Fibroblast of skin of right biceps (primary cell): ENCODE measurements at places on chromosomes 6 and 20.

- DNase-seq = peak; percentile 51
Observed at GRCh38 chr6:111781041-111781708, 92.1 kb downstream of the FYN start.

GRCh38 chr6:109515781-109516409 lies 32.9 kb upstream of the ZBTB24 start:
- no peak for DNase-seq

DNA sequence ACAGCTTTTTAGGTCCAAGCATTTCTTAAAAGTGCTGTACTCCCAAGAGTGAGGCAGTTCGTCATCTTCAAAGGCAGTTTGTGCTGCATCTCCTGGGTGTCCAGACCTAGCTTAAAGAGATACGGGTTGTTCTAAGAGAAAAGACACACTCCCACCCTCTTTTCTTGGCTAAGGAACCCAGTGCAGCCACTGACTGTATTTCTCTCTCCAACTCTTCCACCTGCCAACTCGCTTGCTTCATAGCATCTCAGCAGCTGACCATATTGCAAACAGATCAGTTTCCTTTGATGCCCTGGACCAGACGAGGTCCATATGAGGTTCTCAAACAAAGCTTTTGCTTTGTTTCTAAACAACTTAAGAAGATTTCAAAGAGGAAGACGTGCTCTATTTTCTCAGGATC lies 101.1 kb downstream of the ISM1 start:
- DNase-seq = no peak

DNA sequence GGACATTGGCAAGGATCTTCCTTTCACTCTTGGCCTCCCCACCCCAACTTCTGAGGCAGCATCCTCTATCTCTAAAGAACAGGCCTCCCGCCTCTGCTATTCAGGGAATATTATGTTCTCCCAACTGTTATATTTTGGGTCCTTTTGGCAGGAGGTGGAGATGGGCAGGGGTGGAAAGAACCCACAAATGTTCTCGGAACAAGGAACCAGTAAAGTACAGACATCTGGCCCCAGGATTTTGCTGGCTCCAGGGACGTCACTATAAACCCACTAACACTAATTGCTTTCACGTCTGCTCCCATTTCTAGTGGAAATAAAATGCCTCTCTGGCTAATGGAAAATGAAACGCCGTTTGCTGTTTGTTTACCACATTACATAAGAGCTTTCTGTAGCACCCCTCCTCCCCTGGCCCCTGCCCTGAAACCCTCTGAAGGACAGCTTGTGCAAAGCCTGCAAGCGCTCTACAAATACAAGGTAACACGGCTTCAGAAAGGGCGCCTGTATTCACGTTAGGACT lies 77.7 kb upstream of the TBC1D7 start:
- no peak for DNase-seq
